ENCODE measurements at places on chromosomes 7 and 10.

DNA sequence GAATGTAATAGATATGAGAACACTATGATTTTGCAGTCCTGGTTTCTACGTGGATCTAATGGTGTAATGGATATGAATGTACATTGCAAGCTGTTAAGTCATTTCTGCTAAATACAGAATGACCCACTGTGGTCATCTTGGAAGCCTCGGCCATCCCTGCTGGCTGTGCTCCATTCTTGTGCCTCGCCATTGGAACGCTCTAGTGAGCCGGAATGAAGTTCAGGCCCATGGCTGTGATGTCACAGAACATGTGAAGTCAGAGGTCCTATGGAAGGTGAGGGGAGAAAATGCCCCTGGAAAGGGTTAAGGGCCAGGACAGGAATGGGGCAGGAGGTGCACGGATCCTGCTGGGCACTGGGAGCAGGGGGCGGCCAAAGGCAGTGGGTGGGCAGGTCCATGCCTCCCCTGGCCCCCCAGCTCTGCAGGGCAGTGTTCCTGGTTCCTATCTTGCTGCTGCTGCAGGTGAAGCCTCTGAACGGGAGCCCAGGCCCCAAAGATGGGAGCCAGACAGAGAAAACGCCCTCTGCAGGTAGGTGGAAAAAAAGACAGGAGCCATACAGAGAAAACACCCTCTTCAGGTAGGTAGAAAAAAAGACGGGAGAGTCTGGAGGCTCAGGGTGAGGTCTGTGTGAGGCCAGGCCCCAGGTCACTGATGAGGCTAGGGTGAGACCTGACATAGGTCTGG is at the start of gene LLCFC1:
TSS of gene LLCFC1 (plus strand) at position 259 of the 685 bp plus-strand sequence. CDS start at position 397, 138 bp downstream.
- no peak for DNase-seq

GRCh38 chr10:48197236-48197899 is 77.1 kb downstream of the FRMPD2 start:
- DNase-seq: no peak

- no peak for DNase-seq
These were observed 55.2 kb downstream of the MAGI2 start for GRCh38 chr7:79398138-79398749.

DNA sequence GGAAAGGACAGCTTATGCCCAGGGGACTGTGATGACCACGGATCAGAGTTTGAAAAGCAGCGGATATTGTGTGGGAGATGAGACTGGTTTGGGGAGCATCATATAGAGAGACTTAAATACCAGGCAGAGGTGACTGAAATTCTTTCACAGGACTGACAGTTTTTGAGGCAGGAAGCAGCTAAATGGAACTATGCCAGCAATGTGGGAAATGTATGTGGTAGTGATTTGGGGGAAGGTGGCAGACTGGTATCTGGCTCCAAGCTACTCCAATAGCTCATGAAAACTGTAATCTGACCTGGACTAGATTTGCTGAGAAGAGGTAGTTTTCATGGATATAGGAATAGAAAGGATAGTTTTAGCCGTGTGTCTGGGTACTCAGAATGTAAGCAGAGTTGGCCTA is 592.6 kb downstream of the REEP3 start:
- DNase-seq: no peak

GRCh38 chr10:34906067-34906965 is 91.2 kb upstream of the PARD3 start:
- no peak for DNase-seq

DNA sequence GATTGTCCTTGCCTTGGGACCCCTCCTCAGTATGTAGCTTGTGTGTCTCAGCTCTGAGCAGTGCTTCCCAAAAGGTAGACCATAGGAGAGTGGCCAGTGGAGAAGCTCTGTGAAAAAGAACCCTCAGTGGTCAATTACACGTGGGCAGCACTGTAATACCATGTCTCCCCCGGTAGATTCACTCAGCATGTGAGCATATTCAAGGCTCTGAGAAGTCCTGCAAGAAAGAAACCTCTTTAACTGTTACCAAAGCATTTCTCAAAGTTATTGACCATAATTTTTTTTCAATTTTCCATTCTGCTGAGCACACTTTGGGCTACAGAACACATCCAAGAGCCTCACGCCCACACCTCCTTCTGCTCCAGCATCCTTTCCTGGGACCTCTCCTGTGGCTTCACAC is 143.1 kb downstream of the RGS10 start:
- DNase-seq: no peak

DNA sequence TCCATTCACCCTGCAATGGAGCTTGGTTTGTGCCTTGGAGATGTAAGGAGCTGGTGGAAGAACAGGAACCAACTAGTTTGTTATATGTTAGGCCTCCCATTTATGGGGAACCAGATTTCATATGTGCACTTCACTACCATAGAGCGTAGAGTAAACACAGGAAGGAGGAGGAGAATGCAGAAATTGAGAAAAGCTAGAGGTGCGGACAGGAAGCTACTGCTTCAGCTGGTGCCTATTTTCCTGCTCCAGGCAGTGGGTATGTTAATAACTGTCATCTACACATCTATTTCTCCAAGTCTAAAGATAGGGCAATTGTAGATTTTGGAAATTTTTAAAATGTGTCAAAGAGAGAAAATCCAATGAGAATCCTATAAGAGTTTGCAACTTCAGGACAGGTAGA is 482.2 kb downstream of the PLXDC2 start:
- DNase-seq: no peak

DNA sequence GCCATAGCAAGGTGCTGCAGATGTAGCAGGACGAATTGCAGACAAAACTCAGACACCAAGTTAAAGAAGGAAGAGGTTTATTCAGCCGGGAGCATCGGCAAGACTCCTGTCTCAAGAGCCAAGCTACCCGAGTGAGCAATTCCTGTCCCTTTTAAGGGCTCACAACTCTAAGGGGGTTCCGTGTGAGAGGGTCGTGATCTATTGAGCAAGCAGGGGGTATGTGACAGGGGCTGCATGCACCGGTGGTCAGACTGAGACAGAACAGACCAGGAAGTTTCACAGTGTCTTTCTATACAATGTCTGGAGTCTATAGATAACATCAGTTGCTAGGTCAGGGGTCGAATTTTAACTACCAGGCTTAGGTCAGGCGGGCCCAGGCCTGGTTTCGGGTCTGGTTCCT is 222.0 kb upstream of the C7orf33 start:
- DNase-seq: no peak

DNA sequence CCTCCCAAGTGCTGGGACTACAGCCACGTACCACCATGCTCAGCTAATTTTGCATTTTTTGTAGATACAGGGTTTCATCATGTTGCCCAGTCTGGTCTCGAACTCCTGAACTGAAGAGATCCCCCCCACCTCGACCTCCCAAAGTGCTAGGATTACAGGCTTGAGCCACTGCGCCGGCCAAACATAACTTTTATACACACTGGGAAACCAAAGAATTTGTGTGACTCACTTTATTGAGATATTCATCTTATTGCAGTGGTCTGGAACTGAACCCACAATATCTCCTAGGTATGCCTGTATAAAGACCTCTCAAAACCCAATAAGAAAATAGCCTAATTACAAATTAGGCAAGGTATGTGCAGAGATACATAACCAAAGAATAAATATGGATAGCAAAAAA is 182.6 kb upstream of the FEZF1 start:
- no peak for DNase-seq

- no peak for DNase-seq
These were observed 69.7 kb upstream of the MGMT start for GRCh38 chr10:129397198-129397974.

GRCh38 chr10:80485076-80485945 is 31.2 kb downstream of the TSPAN14 start:
- DNase-seq: no peak
